NCI-H446 treated with DMSO at 0.1 percent for 48 hours (cell line): ENCODE measurements at places on chromosomes 1 and 21.

DNA sequence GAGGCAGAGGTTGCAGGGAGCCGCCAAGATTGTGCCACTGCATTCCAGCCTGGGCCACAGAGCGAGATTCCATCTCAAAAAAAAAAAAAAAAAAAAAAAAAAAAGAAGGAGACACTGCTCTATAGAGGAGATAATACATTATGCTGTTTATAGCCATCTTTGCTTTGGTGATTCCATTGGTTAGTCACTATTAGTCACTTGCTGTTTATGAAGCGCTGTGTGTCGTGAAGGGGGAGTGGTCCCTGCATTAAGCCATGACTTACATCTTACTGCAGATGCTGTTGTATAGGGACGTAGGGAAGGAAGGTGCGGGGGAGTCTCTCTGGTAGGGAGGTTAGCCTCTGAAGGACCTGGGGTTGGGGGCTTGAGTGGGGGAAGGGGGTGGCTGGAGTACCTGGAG is 48.3 kb downstream of the HUNK start:
- no peak for DNase-seq

- DNase-seq = no peak
These were observed 75.2 kb upstream of the TEKT2 start for GRCh38 chr1:36008546-36009197.

GRCh38 chr1:233360525-233361102 is 33.1 kb downstream of the MAP3K21 start:
- no peak for DNase-seq

- peak; percentile 13 for DNase-seq
These were observed 1317.0 kb downstream of the MRPL39 start for GRCh38 chr21:24290151-24290833.

DNA sequence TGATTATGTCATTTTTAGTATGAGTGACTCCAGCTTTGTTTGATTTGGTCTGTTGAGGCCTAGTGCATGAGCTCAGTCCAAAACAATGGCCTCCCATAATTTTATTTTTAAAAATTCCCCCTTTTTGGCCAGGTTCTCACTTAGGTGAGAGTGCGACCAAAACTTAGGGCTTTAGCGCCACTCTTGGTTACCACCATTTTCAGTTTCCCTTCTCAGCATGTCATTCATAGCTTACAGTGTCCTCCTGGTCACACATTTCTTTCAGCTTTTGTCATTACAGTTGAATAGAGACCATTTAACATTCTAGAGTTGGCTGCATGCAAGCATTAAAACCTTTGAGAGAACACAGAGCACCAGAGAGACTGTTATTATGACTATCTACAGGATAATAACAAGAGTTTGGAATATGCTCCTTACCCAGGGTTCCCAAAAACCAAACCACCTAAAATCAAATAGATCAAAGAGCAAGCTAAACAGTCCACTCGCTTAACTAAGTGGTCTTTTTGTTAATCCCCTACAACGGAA is 85.4 kb downstream of the TLR5 start:
- no peak for DNase-seq

- DNase-seq = no peak
These were observed 2.4 kb upstream of the WNT3A start for GRCh38 chr1:228004331-228004855.

- no peak for DNase-seq
These were observed 118.9 kb downstream of the ATF6 start for GRCh38 chr1:161885003-161885402.

GRCh38 chr1:31095298-31095981 is 29.9 kb upstream of the PUM1 start:
- no peak for DNase-seq

DNA sequence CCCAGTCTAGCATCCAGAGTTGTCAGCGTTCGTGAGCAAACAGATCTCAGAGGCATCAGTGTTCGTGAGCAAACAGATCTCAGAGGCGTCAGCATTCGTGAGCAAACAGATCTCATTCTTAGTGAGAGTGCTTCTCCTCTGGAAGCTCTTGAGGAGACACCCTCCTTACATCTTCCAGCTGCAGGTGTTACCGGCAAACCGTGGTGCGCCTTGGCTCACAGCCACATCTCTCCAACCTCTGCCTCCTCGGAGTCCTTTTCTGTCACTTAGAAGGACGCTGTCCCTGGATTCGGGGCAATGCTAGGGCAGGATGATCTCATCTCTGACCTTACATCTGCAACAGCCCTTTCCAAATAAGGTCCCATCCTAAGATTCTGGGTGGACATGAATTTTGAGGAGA is 14.6 kb upstream of the UMODL1 start:
- DNase-seq = no peak

- no peak for DNase-seq
These were observed 1.0 kb upstream of the DMRTA2 start for GRCh38 chr1:50424045-50424883.

- DNase-seq = no peak
These were observed 3.5 kb upstream of the GNG12 start for GRCh38 chr1:67836769-67837168.

DNA sequence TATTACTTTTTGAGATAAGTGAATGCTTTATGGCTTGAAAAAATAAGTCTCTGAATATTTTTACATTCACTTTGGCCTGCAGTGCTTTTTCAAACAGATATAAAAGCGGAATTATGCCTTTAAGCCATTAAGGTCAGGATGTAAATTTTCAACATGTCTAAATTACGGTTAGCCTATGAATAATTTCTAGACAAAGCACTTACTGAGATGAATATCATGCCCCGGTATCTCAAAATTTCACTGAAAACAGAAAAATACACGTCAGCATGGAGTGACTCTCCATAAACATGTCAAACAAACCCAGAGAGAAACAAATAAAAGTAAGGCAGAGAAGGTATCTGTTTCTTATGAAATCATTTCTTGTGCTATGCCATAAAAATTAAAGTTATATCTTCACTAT is 853.9 kb downstream of the KCNT2 start:
- no peak for DNase-seq

DNA sequence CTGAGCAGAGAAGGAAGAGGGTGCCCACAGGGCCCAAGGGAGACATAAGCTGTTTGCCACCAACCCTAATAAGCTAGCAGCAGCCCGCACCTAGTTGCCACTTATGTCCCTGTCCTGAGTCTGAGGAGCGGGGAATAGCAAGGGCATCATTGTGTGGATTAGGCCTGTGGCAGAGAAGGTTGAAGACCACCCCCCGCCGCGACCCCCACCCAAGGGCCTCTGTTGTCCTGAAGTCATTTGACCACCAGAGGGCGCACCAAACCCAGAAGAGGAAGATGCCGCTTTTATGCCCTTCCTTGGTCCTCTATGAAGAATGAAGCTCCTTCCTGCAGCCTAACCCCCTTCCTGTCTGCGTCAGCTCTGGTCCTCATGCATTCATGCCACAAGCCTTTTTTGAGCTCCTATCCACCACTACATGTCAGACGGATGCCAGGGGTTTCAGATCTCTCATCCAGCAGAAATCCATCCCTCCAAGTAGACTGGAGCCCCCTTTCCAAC is 16.6 kb downstream of the RHBG start:
- DNase-seq = no peak

DNA sequence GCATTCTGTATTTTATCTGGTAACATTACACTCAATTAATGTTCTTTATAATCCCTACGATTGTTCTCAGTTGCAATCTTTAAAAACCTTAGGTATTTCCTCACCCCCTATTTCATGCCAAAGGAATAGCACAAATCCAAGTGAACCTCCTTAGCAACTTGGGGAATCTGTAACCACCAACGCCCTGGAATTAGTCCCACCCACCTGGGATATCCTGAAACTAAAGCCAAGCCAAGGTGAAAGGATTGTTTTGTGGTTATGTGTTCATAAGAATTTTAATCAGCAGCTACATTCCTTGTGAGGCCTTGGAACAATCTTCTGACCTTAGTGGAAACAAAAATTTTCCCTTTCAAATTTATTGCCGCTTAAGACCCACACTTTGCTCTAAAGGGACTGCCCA is 908.7 kb downstream of the TTLL7 start:
- DNase-seq = no peak

DNA sequence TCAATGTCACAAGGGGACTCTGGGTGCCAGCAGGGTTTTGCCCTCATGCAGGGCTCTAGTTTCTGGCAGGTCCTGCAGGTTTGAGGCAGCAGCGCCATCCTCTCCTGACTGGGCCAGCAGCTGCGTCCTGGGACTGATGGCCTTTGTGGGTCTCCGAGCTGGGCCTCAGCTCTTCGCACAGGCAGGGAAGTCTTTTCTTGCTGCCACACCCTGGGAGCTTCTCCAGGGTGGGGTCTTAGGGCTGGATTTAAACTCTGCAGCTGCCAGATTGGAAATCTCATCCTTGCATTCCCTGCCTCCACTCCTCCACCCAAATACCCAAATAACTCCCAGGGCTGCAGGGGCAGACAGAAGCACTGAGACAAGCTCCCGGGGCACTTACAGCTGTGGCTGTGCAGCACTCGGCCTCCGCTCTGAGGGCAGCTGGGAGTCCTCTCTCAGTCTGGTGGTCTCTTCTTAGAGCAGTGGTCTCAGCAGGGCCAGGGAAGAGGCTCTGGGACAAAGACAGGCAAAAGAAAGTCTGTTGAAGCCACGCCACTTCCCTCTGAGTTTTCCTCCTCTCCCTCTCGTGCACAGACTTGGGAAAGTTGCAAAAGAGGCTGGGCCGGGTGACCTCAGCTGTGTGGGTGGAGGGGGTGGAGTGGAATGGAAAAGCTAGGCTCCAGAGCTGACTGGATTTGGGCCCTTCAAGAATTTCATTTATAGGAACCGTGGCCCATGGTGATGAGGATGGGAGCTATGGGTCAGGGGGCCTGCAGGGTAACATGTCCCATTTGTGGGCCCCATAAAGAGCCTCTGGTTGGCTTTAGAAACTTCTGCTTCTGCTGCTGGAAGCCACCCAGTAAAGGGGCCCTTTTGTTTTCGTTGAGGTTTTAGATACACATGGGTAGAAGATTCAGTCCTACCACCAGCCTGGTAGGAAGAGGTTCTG is at the start of gene RAB7B:
RAB7B (minus strand) TSS at position 525 of the 931 bp plus-strand sequence. CDS start 9,260 bp downstream, outside the sequence.
- DNase-seq = no peak

- DNase-seq = no peak
These were observed 65.8 kb downstream of the SIK1 start for GRCh38 chr21:43361127-43361492.

DNA sequence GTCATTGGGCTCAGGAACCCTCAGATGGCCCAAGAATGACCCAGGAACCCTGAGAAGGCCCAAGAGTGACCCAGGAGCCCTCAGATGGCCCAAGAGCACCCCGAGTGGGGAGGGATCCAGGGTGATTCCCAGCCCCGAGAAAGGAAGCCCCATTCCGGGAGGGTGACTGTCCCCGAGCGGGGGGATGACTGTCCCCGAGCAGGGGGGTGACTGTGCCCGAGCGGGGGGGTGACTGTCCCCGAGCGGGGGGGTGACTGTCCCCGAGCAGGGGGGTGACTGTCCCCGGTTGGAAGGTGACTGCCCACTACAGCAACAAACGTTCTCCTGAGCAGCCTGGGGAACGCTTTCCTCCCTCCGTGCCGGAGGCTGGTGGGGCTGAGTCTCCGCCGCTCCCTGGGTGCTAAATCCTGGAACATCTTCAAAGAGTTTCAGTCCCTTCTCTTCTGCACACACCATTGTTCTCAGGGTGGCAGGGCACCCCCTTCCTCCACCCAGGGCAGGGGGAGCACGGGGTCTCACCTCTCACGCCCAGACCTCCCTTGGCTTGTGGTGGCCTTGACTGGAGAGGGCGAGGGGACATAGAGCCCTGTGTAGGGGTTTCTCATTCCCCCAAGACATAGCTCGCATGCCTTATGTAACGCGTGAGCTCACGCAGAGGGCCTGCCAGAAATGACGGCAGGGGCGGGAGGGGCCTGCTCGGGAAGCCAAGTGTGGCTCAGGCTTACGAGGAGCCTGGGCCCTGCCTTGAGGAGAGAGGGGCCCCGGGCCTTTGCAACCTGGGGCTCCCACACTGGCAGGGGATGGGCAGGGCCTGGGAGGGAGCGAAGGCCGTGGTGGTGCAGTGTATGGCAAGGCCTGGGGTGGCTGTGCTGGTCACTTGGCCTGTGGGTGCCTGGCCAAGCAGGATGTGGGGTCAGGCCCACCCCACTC is 14.3 kb upstream of the SKI start:
- DNase-seq = no peak

GRCh38 chr1:93448292-93448982 is 519 bp downstream of the FNBP1L start:
- no peak for DNase-seq

DNA sequence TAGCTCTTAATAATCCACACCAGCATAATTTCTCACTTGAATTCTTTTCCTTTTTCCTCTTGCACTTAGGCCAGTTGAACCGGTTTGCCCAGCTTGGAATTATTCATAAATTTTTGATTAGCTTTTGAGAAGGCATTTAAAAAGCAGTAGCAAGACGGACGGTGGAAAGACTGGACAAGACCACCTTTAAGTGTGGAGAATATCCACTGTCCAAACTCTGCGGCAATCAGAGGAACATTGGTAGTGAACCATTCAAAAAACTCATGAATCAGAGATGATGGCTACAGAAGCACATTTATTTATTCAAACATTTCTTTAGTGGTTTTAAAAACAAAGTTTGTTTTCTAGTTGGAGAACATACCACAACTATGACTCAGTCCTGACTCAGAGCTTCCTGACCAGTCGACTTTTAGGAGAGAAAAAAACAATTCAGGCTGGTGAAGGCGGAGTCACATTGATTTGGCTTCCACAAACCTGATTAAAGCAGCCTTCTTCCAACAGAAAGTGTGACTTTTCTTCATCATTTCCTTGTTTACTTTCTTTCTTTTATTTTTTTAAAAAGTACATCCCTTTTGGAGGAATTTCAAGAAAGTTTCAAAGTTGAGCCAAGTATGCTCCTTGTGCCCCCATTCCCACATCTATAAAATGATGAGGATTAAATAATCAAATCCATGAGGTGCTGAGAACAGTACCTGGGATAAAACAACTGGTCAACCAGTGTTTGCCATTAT is 128.8 kb downstream of the ADSS2 start:
- peak; percentile 4 for DNase-seq

- DNase-seq = no peak
These were observed 100.6 kb upstream of the RAB4A start for GRCh38 chr1:229170274-229170673.

- DNase-seq = no peak
These were observed 96.9 kb downstream of the KCNH1 start for GRCh38 chr1:211037095-211037494.

DNA sequence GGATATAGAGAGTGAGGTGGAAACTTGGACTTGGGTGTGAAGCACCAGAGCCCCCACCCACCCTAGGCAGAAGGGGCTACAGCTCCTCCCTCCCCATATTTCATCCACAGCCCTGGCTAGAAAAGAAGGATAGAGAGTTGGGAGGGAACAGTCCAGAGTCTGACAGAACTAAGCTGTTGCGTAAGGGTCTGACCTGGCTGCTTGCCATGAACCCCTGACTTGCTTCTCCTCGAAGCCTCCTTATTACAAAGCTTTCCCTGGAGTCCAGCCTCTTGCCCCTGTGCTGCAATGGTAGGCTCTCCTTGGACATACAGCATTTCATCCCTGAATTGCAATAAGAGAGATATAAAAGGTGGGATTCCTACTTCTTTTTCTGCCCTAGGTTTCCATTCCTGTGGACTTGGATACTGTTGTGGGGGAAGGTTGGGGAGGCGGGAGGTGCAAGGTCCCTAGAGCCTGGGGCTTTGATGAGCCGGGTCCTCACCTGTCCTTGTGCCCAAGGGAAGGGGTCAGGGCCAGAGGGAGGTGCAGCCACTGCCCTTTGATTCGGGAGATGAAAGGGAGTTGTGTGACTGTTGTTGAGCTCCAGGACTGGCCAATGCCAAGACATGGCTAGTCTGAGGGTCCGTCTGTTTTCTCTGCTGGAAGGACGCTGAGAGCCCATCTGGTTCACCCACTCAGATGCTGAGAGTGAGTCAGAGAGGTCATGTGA is 2.7 kb downstream of the RHBG start:
- DNase-seq = peak; percentile 29

- DNase-seq = no peak
These were observed 11.7 kb downstream of the GPR161 start for GRCh38 chr1:168125051-168125450.
